ENCODE measurements at places on chromosomes 3 and 15.
A peak's percentile ranks its signal among the peaks of the same experiment; 100 is the strongest.

- DNase-seq = no peak
Measured at GRCh38 chr3:45347315-45348000, 40.9 kb upstream of the LARS2 start.

DNA sequence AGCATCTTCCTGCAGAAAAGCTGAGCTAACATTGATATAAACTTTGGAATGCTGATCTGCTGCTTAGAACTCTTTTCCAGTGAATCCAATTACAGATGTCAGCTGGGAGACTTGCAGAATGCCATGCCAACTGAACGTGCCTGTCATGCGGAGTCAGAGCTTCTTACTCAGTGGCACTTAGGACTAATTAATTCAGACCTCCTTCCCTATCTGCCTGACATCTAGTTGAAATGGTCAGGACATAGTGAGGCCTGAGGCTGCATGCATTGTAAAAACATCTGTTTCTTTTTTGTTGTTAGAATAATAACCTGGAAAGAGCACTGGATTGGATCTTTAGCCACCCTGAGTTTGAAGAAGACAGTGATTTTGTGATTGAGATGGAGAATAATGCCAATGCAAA, 112.6 kb downstream of the USP13 start:
- DNase-seq = no peak

GRCh38 chr15:81293728-81294515, 30.0 kb downstream of the STARD5 start:
- DNase-seq = peak; percentile 77

GRCh38 chr3:122745369-122746021, 48.1 kb downstream of the HSPBAP1 start:
- no peak for DNase-seq

- no peak for DNase-seq
Measured at GRCh38 chr3:11932636-11933035, 71.6 kb upstream of the SYN2 start.

- DNase-seq = no peak
Measured at GRCh38 chr15:72161361-72162132, 36.0 kb downstream of the GRAMD2A start.

- DNase-seq = peak; percentile 97
Measured at GRCh38 chr15:41774062-41774881, at the start of gene MAPKBP1. MAPKBP1 (plus strand) TSS chr15:41774484; CDS start chr15:41775276, 792 bp downstream.

GRCh38 chr15:60351066-60351465, 46.7 kb downstream of the ANXA2 start:
- DNase-seq = no peak

All from stimulated activated naive CD4-positive, alpha-beta T cell (primary cell).